ENCODE measurements at places on chromosomes 1 and 21.

- DNase-seq = no peak
Measured at GRCh38 chr1:190906206-190906725, 428.6 kb upstream of the BRINP3 start.

DNA sequence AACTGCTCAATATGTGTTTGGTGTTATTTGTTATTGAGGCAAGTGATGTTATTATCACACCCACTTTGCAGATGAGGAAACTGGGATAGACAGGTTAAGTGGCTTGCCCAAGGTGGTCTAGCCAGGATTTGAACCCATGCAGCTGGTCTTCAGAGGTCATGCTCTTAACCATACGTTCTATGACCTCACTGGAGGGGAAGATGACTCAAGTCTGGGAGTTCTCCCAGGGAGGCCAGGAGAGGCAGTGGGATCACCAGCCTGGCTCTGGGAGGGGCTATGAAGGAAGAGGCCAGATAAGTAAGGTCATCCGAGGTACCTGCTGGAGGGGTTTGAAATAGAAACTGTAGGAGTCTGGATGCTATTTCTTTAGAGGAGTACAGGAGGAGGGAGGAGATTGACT, 95.3 kb downstream of the NAV1 start:
- no peak for DNase-seq

DNA sequence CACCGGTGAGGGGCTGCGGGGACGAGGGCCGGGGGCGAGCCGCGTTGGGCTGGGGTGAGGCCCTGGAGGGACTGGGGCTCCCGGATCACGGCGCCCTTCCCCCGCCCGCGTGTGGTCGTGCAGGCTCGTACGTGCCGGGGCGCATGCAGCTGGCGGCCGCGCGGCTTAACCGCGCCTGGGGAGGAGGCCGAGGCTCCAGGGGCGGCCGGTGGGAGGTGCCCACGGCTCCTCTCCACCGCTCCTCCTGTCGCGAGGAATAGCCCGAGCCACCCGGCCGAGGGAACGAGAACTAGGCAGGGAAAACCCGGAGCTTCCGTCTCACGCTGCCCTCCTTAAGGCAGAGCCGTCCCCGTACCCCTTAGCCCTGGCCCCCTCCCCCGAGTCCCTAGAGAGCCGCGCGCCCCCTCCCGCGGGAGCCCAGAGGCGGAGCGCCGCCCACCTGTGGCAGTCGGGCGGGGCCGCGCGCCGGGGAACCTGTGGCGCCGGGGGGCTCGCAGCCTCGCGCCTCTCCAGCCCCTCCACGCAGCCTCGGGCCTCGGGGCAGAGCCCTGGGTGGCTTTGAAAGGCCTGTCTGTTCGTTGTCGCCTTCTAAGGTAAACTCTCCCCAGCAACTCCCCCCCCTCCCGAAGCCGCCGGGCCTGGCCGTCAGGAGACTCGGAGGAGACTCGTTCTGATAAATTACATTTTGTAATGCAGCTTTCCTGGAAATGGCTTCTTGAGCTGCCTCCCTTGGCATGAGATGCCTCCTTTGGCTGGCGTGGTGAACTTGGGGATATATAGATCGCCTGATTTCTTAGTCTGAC, 746 bp downstream of the AK4 start:
- peak; percentile 41 for DNase-seq

- peak; percentile 13 for DNase-seq
Measured at GRCh38 chr1:12296623-12297022, 66.8 kb downstream of the VPS13D start.

DNA sequence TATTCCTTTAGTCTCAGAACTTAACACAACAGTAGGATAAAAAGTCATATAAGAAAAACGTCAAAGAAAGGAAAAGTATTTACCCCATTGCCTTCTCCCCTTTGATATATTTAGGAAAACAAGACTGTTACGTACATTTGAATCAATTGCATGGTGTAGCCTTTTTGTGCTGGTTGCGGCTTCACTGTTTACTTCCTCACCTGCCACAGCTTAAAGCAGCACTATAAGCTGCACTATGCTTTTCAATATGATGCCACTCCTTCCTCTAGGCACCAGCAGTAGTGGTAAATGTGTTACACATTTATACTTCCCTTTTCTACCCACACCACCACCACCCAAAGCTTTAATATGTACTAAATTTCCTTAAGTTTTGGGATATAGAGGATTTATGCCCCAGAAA, 111.1 kb downstream of the ATP1B1 start:
- DNase-seq = no peak

GRCh38 chr1:232292818-232293217, 337.1 kb downstream of the SIPA1L2 start:
- DNase-seq = no peak

DNA sequence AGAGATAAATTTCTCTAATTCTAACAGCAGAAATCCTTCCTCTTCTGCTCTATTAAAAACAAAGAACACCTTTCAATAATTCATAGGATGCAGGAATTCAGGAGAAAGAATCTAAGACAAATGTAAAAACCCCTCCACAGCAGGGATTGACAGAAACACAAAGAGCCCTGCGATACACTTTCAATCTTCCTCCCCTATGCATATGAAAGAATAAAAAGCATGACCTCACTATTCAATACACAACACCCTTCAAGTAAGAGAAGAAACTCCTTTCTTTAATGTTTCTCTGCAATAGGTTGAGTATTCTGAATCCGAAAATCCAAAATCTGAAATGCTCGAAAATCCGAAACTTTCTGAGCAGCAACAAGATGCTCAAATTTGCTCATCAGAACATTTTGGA, 17.1 kb downstream of the SRSF4 start:
- DNase-seq = no peak

GRCh38 chr1:222061711-222062359, 319.9 kb upstream of the DUSP10 start:
- DNase-seq = no peak

- no peak for DNase-seq
Measured at GRCh38 chr1:194167956-194168640, 981.7 kb upstream of the B3GALT2 start.

- DNase-seq = peak; percentile 46
Measured at GRCh38 chr1:238252033-238252802, 361.5 kb upstream of the ZP4 start.

DNA sequence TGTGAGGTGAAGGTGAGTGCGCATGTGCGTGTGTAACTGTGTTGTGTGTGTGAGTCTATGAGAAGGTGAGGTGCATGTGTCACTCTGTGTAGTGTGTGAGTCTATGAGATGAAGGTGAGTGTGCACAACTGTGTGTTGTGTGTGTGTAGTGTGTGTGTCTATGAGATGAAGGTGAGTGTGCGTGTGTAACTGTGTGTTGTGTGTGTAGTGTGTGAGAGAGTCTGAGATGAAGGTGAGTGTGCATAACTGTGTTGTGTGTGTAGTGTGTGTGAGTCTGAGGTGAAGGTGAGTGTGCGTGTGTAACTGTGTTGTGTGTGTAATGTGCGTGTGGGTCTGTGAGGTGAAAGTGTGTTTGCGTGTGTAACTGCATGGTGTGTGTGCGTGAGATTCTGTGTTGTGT, 154.0 kb downstream of the FOXD2 start:
- DNase-seq = no peak

- no peak for DNase-seq
Measured at GRCh38 chr1:108644984-108645383, 15.9 kb downstream of the HENMT1 start.

DNA sequence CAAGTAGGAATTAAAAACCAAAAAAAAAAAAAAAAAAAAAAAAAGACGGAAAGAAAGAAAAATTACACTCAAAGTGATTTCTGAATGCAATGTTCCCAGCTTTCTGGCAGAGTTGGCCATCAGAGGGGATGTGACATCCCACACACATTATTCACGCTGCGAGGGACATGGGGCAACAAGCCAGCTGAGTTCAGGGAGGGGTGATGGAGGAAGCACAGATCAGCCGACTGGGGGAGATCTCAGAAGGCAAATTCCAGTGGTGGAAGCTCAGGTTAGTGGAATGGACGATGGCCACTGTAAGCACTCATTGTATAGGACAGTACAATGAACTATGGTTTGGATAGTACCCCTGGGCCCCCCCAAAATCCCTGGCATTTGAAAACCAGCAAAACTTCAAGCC, 311.9 kb downstream of the PCP4 start:
- no peak for DNase-seq

DNA sequence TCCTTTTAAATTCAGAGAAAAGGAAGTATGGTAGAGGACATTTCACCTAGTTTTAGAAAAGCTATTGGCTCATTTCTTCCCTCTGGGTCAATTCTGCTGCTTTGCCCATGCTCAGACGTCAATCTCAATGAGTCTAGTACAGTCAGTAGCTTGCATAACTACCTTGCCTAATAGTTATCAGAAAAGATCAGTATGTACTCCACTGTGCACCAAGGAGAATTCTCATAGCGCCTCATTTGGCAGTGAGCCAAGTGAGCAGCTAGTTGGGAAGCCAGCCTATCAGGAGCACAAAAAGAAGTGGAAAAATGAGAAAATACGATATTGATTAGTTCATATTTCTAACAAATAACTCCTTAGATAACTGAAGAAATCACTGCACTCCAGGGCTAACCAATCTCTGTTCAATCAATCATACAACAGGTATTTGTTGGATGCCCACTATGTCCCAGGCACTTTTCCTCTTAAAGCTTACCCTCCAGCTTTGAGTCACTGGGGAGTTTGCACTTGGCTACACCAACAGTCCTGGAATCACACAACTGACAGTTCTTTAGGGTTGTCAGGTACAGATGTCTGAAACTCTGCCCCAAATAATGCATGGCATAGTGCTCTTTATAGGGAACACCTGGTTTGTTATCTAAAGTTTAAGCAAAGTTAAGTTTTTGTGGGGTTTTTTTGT, 50.2 kb downstream of the PRDX6 start:
- peak; percentile 56 for DNase-seq

- DNase-seq = peak; percentile 62
Measured at GRCh38 chr1:159197561-159198557, 6.8 kb upstream of the ACKR1 start.

DNA sequence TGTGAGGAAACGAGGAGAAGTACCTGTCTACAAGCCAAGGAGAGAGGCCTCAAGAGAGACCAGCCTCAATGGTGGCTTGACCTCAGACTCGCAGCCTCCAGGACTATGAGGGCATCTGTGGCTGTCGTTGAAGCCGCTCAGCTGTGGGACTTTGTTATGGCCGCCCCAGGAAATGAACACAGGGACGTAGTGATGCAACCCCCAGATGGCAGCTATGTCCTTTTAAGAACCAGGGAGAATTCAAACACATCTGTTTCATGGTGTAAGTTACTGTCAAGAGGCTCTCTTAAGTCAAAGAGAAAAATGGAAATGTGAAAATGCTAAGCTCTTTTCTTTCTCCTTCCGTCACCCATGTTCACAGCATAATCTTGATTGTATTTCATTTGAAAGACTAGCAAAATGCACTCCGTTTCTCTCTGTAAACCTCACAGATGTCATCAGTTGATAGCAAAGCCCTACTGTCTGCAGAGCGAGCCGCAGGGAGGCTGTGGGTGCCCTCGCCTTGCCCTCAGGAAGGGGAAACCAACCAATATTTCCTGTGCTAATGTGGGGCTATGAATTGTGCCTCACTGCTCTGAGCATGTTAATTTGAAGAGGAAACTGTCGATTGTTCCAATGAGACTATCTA, 21.3 kb downstream of the UBASH3A start:
- DNase-seq = no peak

DNA sequence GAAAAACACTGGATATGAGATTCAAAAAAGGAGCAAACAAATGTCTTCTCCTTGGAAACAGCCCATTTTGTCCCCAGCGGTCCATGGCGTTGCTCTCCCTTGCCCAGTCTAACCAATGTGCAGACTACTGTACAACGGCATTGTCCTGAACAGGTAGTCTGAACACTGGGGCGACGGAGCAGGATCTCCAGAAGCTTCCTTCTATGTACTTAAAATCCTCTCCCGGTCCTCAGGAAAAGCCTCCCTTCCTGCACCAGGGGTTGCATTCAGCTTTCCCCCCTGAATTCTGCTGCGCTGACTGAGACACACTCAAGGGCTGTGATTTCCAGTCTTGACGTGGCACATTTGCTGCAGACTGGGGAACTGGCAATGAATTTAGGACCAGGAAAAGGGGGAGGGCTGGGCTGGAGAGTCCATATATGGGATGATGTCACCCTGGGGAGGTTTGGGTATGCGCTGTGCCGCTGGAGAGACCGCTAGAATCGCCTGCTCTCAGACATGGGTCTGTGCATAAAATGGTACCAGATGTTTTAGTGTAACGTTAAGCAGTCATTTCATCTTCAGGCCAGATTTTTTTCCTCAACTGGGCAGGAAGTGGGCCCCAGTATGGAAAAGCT, 275.9 kb upstream of the C1orf105 start:
- DNase-seq = no peak

DNA sequence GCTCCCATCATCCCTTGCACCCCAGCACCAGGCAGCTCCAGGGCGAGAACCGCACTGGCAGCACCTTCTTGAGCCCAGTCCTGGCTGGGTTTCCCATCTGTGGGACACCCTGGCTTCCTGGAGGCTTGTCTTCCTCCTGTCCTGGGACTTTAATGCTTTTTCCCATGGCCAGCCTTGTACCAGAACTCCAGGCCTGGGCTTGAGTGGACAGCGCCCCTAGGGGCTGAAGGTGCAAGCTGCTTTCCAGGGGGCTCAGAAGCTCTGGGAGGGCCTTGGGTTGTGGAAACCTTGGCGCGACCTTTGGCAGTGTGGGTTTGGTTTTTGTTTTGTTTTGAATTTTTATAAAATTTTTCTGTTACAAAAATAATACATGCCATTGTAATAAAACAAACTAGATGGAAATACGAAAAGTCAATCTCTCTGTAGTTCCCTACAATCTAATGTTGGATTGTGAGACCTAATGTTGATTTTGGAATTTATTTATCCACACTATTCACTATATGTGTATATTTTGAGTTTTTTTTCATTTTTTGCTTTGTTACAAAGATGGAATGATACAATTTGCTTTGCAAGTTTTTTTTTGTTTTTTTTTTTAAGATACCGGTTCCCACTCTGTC, 33.8 kb upstream of the RPL11 start:
- DNase-seq = peak; percentile 56

GRCh38 chr1:43367026-43367903, 546 bp downstream of the ELOVL1 start:
- peak; percentile 75 for DNase-seq

- DNase-seq = no peak
Measured at GRCh38 chr1:10530281-10530740, 55.6 kb downstream of the PEX14 start.

GRCh38 chr1:168903237-168903830, 174.3 kb upstream of the DPT start:
- DNase-seq = peak; percentile 30

DNA sequence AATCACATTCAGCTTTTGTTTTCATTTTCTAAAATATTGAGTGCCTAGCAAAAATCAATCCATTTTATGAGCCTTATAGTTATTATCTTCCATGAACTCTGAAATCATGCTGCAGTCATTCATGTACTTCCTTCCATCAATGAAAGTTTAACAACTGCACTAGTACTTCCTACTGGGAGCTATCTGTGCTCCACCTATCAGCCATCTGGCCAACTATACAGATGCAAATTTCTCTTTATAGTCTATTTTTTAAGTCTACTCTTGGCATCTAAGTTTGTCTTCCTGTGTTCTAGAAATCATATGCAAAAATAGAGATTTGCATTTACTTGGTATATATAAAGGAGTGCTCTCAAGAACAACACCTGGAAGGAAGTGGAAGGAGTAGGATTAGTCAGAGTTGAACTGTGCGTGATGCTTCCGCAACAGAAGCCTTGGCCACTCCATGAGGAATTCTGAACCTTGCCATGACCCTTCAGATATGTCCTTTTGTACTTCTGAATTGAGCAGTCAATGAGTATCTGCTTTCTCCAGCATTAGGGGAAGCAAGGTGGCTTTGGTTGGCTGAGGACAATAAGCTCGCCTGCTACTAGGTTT, 403.2 kb upstream of the ADAMTS5 start:
- DNase-seq = no peak

Measured in RWPE1 (cell line).